Activated T-cell treated with anti-CD3 and anti-CD28 coated beads, Interleukin-2, amount 50 U/mL, for 72 hours (primary cell): ENCODE measurements at places on chromosomes 12 and 14.

GRCh38 chr14:89455412-89455811 is 38.4 kb upstream of the FOXN3 start:
- DNase-seq = no peak

DNA sequence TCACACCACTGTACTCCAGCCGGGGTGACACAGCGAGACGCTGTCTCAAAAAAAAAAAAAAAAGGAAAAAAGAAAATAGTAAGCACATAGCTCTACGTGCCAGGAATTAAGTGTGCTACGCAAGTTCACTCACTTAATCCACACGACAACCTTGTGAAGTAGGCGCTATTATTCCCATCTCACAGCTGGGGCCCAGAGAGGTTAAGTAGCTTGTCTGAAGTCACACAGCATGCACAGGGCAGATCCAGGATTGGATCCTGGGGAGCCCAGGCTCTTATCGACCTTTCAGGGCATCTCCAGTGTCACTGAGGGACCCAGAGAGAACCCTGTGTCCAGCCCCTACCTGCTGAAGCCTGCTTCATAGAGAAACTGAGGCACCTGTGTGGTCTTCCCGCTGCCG is 11.9 kb downstream of the DHX37 start:
- DNase-seq = no peak

DNA sequence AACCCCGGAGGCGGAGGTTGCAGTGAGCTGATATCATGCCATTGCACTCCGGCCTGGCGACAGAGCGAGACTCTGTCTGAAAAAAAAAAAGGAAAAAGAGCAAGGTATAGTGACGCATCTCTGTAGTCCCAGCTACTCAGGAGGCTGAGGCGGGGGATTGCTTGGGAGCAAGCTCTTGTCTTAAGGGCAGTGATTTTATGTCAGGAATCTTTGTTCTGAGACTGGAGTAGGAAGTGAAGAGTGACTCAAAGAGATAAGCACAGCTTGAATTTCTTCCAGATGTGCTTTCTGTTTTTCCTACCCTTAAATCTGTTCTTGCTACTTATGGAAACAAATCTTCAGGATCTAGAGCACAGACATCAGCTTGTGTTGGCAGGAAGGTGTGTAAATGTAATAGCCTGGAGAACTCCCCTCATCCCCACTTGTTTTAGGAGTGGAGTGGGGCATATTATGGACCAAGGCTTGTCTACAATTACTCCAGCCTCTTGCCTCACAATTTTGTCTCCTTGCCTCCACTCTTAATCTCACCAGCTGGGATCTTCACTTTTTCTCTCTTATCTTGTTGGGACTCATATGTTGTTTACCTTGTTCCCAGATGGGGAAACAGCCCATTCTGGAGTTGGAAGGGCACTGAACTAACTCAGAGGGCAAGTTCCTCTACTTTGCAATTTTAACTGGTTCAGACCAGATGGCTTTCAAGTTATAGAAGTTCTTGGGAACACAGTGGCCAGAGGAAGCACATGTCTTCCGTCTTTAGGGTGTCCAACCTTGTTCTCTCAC is 7.5 kb downstream of the TMED2 start:
- DNase-seq = no peak

- no peak for DNase-seq
Measured at GRCh38 chr14:85471744-85472143, 58.2 kb upstream of the FLRT2 start.

DNA sequence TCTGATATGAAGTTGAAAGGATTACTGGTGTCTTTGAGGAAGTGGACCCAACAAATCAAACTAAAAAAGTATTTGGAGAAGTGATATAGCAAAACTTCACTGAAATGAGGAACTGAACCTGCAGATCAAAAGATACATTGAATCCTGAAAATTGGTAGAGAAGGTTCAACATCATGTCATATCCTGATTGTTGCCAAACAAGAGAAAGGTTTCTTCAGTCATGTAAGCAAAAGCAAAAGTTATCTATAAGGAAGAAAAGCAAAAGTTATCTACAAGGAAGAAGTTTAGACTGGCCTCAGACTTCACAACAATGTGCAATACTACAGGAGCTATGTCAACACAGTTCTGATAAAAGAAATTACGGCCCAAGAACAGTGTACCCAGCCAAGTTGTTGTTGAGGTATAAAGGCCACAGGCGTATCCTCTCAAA is 142.7 kb downstream of the RAD51B start:
- DNase-seq = no peak

- no peak for DNase-seq
Measured at GRCh38 chr12:84811291-84811690, 101.3 kb downstream of the SLC6A15 start.

DNA sequence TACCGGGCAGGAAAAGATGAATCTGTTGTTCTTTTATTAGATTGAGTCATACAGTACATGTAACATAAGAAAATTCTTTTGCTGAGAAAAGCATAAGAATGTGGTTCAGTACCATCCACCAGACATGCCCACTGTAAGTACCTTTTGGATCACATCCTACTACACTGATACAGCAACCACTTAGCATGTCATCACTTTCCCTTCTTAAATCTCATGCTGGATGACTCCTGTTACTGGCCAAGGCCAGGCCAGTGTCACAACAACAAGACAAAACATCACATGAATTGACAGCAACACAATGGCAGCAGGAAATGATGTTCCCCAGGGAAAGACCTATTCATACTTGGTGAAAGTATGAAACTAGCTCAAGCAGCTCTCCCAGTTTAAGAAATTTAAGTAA is 46.4 kb downstream of the STXBP6 start:
- no peak for DNase-seq

GRCh38 chr14:95667249-95667693 is 19.0 kb upstream of the TCL1B start:
- no peak for DNase-seq

GRCh38 chr14:96221841-96222240 is 17.2 kb downstream of the BDKRB2 start:
- no peak for DNase-seq

DNA sequence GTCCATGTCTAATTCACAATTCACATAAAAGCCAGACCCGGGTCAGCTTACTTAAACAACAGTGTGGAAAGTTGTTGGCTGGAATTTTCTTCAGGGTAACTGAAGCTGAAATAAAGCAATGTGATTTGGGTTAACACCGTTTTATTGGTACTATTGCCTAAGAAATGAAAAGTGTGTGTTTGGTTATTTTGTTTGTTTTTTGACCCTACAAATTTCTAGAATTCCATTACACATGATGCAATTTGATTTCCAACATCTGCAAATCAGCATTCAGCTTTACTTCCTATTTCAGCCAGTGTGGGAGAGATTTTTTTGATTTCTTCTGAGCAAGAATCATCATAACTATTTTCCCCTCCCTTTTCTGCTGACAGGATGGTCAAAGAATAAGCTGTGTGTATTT is 45.7 kb upstream of the CLMN start:
- DNase-seq = no peak

GRCh38 chr12:54191550-54192022 is 2.8 kb upstream of the SMUG1 start:
- DNase-seq = peak; percentile 80

GRCh38 chr12:75765170-75766059 is 254.0 kb upstream of the KRR1 start:
- no peak for DNase-seq

DNA sequence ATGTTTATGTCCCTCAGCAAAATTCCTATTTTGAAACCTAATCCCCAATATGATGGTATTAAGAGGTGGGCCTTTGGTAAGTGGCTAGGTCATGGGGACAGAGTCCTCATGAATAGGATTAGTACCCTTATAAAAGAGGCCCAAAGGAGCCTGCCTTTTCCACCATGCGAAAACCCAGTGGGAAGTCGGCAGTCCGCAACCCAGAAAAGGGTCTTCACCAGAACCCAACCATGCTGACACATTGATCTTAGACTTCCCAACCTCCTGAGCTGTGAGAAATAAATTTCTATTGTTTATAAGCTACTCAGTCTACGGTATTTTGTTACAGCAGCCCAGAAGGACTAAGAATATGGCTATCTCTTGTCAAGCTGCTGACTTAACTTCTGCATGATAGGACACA is 66.5 kb downstream of the COCH start:
- DNase-seq = no peak

DNA sequence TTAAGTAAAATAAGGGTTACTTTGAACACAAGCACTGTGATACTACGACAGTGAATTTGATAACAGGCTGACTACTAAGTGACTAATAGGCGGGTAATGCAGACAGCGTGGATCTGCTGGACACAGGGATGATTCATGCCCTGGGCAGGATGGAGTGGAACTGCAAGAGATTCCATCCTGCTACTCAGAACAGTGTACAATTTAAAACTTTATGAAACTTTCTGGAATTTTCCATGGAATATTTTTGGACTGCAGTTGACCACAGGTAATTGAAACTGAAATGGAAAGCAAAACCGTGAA is 46.0 kb downstream of the YEATS4 start:
- DNase-seq = no peak

- DNase-seq = no peak
Measured at GRCh38 chr12:131616043-131616700, 94.7 kb upstream of the SFSWAP start.

- no peak for DNase-seq
Measured at GRCh38 chr12:104309446-104309993, 6.0 kb downstream of the EID3 start.

- no peak for DNase-seq
Measured at GRCh38 chr14:105850853-105851581, 324.6 kb downstream of the TMEM121 start.

DNA sequence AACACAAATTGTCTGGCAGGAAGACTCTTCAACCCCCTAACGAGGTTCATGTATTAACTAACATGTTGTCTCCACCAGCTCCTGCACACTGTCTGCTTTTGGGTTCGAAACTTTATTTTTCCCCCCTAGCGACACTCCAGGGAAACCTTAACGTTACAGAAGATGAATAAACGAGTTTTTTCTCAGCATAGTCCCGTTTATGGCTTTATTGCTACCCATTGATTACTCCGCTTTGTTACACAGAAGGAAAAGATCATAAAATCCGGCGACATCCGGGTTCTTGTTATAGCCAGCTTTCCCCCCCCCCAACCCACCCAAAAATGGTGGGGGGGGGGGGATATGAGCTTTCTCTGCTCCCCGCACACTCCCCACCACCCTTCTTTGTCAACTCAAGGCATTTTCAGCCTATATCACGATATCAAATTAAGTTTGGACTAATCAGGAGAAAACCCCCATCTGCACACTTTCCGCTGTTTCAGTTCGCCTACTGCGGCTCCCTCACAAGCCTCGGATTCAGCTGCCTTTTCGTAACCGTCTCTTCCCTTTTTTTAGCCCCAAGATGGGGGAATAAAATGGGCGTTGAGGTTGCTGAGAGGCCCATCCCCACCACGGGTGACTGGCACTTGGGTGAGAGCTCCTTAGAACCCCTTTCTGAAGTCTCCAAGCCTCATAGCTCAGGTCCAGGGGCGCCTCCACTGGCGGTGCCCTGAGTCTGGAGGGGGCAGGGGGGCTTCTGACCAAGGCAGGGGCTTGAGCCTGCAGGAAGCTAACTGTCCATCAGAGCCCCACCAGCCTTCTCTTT is 1.4 kb upstream of the HOXC6 start:
- DNase-seq = no peak

DNA sequence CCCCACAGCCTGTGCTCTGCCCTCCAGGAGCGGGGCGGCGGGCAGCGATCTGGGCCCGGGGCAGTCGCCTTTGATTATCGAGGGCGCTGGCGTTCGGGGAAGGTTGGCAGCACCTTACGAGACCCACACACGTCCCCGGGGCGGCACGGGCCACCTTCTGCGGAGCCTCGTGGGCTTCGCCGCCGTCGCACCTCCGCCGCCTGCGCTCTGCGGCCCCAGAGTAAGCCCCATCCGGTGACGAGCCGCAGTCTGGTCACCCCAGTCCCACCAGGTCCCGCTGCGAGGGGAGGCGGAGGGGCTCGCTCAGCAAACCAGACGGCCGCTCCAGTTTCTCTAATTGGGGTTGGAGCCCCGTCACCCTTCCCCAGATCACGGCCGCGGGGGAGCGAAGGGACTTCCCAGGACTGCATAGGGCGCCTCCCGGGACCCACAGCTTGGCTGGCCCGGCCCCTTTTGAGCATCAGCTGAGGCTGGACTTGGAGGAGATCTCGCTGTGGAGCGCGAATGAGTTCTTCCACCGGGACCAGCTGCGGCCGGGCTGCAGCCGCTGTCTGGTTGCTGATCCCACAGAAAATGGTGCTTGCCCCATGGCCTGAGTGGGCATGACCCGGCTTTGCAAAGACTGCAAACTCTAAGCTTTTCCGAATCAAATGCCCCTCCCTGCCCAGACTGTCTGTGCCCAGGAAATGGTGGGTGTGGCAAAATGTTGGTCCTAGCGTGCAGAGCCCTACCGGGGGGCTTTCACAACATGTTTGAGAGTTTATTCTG is 560 bp downstream of the LGALS3 start:
- peak; percentile 63 for DNase-seq

- no peak for DNase-seq
Measured at GRCh38 chr12:117044790-117045159, 54.4 kb downstream of the TESC start.

- DNase-seq = no peak
Measured at GRCh38 chr12:5661811-5662210, 229.9 kb downstream of the NTF3 start.

GRCh38 chr12:124746649-124747425 is 116.8 kb downstream of the SCARB1 start:
- no peak for DNase-seq

- DNase-seq = no peak
Measured at GRCh38 chr12:49966511-49967041, 4.9 kb downstream of the AQP5 start.

DNA sequence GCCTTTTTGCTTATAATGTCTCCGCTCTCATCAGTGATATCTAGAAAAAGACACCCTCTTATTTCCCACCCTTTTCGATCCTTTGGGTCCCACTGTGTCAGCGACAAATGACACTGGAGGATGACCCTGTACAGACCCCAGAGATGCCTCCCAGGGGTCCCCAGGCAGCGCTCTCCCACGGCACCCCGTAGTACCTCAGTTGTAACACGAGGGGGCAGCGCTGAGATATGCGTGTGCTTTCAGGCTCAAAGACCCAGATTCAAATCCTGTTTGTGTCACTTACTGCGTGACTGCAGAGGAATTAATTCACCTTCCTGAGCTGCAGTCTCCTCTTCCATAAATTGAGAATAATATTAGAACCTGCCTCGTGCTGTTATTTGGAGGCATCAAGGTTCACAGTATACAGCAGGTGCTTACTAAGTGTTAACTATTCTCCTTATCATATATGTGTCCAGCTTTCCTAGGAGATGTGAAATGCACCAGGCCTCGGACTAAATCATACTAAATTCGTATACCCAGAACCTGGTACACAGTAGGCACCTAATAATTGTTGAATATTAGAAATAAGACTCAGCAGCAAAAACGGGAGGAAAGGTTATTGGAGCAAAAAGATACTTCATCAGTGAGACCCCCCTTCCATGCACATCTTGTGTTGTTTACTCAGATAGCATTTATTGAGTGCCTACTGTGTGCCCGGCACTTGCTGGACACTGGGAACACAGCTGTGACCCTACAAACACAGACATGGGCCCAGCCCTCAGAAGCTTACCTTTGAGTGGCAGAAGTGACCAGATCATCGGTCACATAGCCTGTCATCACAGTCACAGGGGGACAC is 99.9 kb downstream of the PHETA1 start:
- DNase-seq = peak; percentile 6

DNA sequence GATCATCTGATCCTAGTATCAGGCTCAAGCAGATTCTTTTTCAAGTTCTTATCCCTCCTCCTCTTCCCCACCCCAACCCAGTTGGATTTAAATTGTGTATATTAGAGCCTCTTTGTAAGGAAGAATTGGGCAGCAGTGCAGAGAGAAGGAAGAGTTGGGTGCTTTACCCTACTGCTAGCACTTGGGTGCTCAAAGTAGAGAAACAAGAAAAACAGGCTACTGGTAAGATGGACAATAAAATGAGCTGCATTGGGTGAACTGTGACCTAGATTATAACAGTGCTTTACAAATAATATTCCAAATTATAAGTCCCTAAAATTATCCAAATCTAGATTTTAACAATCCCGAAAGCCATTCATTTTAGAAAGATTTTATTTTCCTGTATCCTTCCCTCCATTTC is 363.4 kb upstream of the GARIN6 start:
- DNase-seq = no peak
